ENCODE measurements at places on chromosomes 6 and 20.
A peak's percentile ranks its signal among the peaks of the same experiment; 100 is the strongest.

DNA sequence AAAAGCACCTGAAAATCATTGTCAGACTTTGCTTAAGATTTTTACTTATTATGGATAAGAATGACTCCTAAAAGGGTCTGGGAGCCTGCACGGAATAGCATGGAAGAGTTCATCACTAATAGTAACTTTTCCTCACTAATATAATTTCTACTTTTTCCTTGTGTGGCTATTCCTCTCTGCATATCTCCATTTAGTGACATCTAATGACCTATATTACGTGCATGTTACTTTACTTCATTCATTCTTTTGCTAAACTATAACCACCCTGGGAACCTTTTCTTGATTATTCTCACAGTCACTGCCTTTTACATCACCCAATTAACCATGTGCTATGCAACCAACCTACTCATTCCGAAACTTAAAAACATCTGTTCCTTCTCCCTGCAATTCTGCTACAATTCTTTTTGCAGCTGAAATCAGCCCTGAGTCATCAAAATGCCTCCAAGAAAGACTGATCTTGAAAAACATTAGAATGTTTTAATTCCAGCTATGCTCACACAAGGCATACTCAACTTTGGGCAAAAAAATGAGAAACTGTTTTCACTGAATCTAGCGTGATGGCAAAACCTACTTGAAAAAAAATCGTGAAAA, 313.3 kb downstream of the RNGTT start:
- DNase-seq = peak; percentile 75

GRCh38 chr6:37288247-37288646, 30.3 kb upstream of the TMEM217 start:
- peak; percentile 29 for DNase-seq

DNA sequence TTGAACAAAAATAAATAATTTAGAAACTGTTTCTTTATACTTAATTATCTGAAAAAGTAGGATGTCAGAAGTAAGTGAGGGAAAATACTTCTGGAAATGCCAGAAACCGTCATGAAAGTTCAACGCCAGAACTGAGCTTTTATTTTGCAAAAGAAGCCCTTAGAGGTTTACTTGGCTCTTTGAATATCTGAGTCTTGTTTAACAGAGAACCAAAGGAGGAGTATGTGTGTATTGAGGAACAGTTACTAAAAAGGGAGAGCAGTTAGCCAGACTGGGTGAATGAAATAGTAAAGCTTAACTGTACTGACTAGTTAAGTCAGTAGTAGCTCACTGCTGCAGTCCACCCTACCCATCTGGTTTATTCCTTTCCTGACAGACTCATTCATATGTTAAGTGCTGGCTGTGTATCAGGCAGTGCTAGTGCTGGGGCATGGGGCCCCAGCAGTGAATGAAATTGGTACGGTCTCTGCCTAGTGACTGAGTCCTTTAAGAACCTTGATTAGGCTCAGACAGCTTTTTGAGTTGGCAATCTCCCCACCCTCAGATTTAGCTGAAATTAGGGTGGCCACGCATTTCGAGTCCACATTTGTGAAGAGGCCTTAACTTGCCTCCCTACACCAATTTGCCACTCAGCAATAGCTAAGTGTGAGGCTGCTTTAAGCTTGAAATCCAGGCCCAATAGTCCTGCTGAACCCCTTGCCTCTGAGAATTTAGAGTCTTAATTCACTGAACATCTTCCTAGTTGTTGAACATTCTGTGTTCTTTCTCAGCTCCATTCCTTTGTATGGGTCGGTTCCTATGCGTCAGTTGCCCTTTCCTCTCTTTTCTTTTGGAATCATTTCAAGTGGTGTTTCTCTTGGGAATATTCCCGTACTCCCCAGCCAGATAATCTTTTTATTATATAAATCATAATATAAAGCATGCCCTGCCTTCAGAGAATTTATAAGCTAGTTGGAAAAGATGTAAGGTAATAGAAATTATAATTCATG, 20.2 kb downstream of the MAP3K4 start:
- DNase-seq = no peak

DNA sequence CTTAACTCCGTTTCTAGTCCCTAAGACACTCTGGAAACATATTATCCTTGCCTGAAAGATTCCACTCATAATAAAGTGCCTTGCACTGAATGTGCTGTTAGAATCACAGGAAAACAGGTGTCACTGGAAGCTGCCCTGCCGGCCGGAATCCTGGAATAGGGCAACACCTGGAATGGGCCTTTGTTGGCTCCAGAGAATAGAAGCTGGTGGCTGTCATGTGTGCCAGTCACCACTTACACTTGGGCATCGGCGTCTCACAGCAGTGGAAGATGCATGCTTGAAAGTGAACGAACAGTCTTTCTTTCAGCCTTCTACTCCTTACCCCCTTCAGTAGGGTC, 90.8 kb upstream of the AFDN start:
- no peak for DNase-seq

- no peak for DNase-seq
Measured at GRCh38 chr6:127186889-127187288, 68.4 kb downstream of the RSPO3 start.

- DNase-seq = no peak
Measured at GRCh38 chr6:152129691-152130151, 322.2 kb downstream of the ESR1 start.

All from EL (cell line).